ENCODE measurements at places on chromosomes 5 and 9. TPM values are rescaled to one million over a fixed set of nuclear protein-coding genes. Genes with fewer than 3 reads are reported as not detected.
A peak's percentile ranks its signal among the peaks of the same experiment; 100 is the strongest.

GRCh38 chr9:23621924-23622323, 204.1 kb downstream of the ELAVL2 start:
- no peak for DNase-seq

- no peak for DNase-seq
Observed at GRCh38 chr9:107466826-107467225, 22.7 kb downstream of the KLF4 start.

DNA sequence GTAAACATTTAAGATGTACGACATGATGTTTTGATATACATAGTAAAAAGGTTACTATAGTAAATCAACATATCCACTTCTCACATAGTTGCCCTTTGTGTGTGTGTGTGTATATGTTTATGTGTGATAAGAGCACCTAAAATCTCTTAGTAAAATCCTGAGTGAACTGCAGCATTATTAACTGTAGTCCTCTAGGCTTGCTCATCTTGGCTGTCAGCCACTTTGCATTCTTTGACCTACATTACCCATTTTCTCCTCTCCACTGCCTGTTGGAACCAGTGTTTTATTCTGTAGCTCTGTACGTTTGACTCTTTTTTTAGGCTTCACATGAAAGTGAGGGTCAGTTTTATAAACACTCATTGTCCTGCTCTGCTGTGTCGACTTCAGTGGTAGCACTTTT, 24.4 kb downstream of the C5orf22 start:
- no peak for DNase-seq

- no peak for DNase-seq
Observed at GRCh38 chr5:174559141-174559540, 165.2 kb upstream of the MSX2 start.

DNA sequence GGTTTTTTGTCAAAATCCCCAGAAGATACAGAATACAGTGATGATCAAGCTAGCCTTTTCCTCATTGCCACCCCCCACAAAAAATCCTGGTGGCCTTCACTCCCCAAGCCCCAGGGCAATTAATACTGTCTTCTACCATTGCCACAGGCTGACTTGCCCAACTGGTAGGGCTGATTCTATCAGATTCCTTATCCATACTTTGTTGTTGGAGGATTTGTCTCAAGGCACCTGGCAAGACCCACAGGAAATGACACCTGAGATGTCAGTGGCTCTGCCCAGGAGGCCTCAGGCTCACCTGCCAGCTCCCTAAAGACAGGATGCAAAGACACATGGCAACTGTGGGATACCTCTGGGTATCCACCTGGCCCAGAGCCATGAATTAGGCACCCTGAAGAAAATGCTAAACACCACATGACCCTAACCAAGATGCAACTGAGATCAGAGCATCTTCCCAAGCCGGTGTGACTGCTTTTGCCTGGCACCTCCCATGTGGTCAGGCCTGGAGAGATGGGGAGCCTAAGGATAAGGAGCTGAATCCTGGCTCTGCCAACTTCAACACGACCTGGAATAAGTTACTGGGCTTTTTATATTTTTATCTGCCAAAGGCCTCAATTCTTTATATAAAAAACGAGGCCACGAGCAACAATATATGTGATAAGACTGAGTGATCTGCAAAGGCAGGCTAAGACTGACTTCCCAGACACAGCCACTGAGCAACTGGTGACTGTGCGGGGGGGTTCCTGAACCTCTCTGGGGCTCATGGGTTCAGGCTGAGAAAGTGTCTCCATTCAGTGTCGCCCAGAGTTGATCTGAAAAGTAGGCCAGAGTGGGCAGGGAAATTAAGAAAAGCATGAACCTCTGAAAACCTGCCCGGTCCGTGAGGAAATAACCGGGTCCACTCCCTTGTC, 944 bp downstream of the ATOX1 start:
- peak; percentile 42 for DNase-seq

GRCh38 chr5:135071311-135071710, 37.3 kb upstream of the PITX1 start:
- no peak for DNase-seq

GRCh38 chr5:177509381-177509951, at the start of gene DOK3:
Gene DOK3 (minus strand): TSS chr5:177509826. CDS start chr5:177509540, 286 bp downstream.
- no peak for DNase-seq

DNA sequence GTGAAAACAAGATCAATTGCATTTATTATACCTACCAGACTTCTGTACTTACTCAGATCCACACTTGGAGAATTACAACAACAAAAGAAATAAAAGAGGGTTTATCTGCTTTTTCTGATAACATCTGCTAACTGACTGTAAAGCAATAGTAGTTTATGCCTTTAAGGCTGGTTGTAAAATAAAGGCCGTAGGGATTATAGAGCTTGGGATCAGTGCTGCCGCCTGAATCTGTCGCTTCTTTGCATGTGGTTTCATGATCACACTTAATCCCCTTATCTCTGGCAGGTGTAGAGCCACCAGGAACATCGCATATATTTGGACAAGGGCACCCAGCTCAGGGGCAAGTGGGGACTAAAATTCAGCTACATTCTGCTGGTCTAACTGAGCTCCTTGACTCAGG, 146.7 kb downstream of the CCDC192 start:
- DNase-seq = no peak

DNA sequence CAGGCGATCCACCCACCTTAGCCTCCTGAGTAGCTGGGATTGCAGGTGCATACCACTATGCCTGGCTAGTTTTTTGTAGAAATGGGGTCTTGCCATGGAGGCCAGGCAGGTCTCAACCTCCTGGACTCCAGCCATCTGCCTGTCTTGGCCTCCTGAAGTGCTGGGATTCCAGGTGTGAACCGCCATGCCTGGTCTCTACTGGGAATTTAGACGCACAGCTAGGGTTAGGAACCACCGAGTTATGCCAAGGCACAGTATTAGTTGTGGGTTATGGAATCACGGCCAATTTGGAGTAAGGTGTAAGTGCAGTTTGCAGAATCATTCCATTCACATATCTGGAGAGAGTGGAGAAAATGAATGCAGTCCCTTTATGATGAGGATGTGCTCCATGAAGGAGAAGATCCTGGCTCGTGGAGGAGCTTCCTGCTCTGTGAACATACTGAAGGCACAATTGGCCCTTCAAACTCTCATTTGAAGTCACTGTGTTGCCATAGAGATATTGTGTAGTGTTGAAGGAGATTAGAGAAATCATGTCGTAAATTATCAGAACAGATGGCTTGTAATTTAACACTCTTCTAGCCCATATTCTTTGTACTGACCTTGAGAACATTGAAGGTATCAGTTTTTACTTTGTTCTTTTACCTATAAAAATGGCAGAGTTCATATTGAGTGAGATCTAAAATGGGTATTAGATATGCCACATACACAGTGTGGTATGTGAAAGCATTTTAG, 18.8 kb downstream of the TRIO start:
- no peak for DNase-seq

DNA sequence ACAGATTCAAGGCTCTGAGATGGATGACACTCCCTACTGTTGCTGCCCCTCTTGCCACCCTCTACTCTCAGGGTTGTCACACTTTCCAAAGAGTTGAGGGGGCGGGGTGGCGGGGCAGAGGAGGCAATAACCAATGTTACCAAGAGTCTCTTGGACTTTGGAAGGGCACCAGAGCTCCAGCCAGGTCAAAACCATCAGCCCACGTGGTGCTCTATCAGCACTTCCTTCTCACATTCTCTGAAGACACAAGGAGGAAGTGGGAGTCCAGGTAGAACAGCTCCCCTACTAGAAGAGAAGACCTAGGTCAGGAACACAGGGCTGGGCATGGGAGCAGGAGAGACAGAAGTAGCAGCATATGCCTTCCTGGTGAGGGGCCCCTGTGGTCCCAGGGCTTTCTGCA, 33.0 kb upstream of the PIK3R1 start:
- no peak for DNase-seq

DNA sequence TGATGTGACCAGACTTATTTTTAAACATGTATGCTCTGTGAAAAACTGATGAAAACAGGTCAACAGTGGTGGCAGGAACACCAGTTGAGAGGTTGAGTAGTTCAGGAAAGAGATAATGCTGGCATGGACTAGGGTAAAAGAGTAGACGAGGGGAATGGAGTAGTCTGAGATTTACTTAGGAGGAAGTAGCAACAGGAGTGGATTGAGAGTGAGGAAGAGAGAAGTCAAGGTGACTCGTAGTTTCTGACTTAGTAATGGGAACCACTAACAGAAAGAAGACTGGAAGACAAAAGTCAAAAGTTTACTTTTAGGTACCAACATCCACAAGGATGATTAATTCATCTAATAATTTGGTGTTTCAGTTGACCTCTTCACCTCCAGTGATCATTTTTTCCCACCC, 3.6 kb downstream of the SRA1 start:
- no peak for DNase-seq

- DNase-seq = no peak
Observed at GRCh38 chr5:177445052-177445916, 1.3 kb upstream of the PRR7 start.

DNA sequence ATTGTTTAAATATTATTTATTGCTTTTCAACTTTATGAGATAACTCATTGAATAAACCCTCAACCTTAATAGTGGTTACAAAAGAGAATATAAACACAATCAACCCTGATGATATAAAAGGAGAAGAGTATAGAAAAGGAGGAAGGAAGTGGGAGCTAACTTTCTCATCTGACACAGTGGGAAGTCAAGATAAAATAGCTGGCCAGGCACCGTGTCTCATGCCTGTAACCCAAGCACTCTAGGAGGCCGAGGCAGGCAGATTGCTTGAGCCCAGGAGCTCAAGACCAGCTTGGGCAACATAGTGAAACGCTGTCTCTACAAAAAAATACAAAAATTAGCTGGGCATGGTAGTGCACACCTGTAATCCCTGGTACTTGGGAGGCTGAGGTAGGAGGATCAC, 93.5 kb downstream of the PPP2R2B start:
- DNase-seq = no peak

- peak; percentile 63 for DNase-seq
Observed at GRCh38 chr9:88280816-88281382, 107.3 kb upstream of the SPIN1 start.

DNA sequence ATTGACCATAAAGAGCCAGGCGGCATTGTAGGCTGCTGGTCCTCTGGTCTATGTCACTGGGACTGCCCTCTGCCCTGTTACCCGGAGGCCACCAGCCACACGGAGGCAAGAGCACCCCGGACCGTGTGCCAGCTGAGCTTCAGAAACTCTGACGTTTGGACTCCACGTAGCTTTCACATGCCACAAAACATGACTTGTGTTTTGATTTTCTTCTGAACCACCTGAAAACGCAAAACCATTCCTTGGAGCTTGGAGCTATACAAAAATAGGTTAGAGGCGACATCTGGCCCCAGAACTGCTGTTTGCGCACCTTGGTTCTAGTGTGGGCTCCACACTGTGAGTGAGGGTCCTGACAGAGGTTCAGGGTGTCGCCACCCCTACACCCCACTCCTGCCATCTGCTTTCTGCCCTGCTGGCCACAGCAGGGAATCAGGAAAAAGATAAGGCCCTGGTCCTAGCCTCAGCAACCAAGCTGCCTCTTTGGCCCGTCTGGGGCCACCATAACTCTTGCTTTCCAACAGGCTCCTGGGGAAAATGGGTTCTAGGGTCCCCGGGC, 151.3 kb upstream of the IRX2 start:
- no peak for DNase-seq

DNA sequence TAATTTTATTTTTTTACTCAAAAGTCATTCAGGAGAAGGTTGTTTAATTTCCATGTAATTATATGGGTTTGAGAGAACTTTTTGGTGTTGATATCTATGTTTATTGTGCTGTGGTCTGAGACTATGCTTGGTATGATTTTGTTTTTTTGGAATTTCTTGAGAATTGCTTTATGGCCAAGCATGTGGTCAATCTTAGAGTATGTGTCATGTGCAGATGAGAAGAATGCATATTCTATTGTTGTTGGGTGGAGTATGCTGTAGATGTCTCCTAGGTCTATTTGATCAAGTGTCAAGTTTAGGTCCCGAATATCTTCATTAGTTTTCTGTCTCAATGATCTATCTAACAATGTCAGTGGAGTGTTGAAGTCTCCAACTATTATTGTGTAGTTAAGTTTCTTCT, 134.9 kb downstream of the HMHB1 start:
- no peak for DNase-seq

DNA sequence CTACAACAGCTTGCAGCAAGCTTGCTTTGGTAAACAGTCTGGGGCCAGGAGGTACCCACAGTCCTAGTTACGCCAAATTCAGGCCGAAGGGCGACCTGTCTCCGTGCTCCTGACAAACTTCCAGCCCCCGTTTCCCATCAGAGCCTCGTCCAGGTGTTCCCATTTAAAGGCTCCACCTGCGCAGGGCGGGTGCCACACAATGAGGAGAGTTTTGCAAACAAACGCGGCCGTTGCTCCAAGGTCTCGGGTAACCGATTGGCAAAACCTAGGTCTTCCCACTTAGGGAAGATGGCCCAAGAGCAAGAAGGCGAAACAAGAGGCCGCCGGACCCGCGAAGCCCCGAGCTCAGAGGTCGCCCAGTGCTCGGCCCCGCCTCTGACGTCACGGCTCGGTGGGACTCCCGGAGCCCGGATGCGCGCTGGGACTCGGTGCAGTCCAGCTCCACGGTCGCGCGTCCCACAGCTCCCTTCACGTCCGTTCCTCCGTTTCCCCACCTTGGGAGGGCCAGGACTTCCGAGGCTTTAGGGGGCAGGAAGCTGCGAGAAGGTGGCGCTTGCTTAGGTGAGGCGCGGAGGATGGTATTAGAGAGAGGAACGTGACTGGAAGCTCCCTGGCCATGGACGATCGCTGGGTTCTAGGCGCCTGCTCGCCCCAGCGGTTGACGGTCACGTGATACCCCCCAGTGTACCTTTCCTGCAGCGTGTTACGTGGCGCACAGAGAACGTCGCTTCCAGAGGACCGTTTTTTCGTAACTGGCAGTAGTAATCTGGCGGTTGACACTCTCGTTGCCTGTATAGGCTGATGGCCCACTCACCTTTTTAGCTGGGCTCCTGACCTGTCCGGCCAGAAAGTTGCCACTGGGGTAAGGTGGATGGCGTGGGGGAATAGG, 41.8 kb upstream of the KDM4C start:
- peak; percentile 84 for DNase-seq

GRCh38 chr9:17978773-17979172, 399.9 kb downstream of the SH3GL2 start:
- DNase-seq = no peak

DNA sequence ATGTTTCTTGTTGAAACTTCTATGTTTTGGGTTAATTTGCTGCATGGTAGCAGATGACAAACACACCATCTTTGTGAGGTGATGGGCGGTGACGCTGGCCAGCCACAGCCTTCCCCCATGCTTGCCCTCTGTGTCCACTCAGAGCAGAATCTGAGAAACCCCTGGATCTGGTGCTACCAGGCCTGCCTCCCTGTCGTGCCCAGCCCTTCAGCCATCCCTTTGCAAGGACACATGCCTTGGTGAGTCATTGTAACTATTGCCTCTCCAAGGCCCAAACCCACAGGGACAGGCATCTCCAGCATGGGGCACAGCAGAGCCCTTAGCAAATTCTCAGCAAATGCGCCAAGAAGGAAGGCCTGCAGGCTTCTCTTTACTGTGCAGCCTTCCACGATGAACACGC, 48.1 kb upstream of the FCN1 start:
- DNase-seq = no peak

- no peak for DNase-seq
Observed at GRCh38 chr9:90815183-90815943, 13.7 kb downstream of the SYK start.

PLAC8L1 gene
- total RNA-seq = not detected

PCDHGB5 gene
- total RNA-seq = 0.16 TPM

CMYA5 gene
- total RNA-seq = 0.40 TPM

CDKN2B gene
- total RNA-seq = 3.1 TPM

ENTPD2 gene
- total RNA-seq = not detected

CKMT2 gene
- not detected for total RNA-seq
